H7 (cell line): ENCODE measurements at places on chromosomes 6 and 20.

DNA sequence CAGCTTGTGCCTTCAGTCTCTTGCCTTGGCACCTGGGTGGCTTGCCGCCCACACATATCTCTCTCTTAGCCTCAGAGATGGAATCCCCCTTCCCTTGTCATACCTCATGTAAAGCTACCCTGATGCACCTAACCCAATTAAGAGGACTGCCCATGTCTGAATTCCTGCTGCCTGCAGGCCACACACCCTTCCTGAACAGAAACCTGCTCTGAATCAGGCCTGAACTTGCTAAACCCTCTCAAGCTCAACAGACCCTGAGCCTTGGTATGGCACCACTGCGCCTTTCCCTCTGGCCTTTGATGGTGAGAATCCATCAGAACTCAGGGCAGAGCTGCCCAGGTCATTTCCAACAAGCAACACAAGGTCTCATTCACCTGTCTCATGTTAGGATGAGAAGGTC lies 5.2 kb downstream of the RAET1G start:
- DNase-seq: no peak

GRCh38 chr20:42063141-42063540 lies 445.0 kb upstream of the CHD6 start:
- no peak for DNase-seq

DNA sequence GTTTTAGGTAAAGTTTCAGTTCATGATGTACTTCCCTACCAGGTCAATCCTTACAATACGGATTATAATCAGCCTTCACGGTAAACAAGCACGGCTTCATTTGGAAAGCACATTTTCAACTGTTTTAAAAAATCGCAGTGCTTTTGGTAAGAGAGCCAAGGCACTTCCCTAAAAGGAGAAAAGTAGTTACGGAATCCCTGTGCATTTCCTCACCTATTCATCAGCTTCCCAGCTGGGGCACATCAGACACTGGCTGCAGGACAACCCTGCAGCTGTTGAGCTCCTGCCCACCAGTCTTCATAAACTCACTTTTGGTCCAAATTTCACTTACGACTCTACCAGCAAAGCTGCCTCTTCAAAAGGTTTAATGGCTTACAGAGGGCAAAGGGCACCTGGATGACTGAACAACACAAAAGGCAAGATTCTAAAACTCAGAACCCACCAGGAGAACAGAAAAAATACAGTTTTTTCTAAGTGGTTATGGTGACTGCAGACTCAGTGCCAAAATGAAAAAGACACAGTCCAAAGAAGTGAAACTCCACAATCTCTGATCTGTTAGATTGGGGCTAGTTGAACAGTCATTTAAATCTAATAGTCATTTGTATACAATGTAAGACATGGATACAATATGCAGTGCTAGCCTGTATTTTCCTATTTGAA lies 7.5 kb downstream of the SNX5 start:
- DNase-seq: no peak

DNA sequence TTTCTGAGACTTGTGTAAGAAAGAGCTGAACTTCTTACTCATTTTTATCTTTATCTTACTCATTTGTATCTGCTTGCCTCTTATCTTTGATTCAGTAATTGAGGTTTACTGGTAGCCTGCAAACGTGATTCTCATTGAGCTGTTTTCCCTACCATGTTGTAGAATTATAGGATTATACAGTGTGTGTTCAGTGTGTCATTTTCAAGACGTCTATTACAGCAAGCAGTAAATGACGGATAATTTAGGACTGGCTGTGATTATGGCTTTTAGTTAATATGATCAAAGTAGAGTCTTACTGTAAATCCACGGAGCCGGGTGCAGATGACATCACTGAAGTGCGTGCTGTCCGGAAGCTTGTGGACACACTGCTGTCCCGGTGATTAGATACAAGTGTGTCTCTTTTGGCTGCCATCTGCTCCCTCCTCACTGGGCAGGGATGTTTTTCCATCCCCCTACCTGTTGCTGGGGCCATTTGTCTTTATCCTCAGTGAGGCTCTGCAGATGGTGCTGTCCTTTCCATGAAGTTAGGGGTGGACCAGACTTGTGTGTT lies 6.0 kb downstream of the NELFCD start:
- no peak for DNase-seq

GRCh38 chr6:132887204-132887603 lies 72.8 kb downstream of the RPS12 start:
- DNase-seq: no peak

GRCh38 chr6:34511915-34512737 lies 44.0 kb downstream of the SPDEF start:
- DNase-seq: peak; percentile 45

DNA sequence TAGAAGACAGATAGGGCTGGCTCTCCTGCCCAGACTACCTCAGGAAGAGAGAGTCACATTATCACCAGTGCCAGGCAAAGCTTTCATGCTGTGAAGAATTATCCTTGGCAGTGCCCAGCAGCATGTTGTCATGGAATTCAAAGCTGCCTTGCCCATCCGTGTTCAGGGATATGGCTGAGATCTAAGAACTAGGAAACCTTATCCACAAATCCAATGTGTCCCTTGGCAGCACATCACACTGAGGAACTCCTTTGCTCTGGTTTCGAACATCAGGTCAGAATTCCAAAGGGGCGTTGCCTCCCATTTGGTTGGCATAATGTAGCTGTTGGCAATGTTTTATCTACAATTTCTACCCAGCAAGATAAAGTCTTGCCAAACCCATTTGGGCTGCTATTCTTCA lies 52.7 kb downstream of the ADGRF1 start:
- DNase-seq: no peak

- DNase-seq: no peak
These were observed 56.1 kb downstream of the GJA1 start for GRCh38 chr6:121491576-121491975.

DNA sequence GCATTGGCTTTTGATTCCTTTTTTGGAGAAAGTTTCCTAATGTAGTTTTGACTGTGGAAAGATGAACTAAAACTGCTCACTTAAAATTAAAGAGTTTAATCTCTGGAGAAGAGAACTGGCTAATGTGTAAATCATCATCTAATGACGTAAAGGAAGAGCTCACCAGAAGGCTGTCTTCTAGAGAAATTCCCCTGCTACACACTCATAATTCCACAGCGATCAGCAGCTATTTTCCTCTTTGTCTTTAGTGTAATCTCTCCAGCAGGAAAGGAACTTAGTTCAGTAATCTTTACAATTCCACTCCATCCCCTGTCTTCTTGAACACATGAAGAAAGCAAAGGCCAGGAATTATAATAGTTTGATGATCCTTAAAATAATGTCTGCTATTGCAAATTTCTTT lies 15.8 kb downstream of the SPTLC3 start:
- no peak for DNase-seq

DNA sequence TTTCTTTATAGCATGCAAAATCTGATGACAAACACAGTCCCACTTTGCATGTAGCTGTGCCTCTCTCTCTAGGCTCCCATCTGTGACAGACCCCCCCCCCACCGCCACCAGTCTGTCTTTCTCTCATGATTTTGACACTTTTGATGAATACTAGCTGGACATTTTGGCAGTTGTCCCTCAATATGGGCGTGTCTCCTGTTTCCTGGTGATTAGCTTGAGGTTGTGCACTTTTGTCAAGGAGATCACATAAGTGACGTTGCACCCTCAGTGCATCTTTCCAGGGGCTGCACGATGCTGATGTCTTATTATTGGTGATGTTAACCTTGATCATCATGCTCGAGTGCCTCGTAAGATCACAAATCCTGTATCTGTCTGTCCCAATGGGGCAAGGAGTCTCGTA lies 155.1 kb downstream of the EYA2 start:
- DNase-seq: no peak

DNA sequence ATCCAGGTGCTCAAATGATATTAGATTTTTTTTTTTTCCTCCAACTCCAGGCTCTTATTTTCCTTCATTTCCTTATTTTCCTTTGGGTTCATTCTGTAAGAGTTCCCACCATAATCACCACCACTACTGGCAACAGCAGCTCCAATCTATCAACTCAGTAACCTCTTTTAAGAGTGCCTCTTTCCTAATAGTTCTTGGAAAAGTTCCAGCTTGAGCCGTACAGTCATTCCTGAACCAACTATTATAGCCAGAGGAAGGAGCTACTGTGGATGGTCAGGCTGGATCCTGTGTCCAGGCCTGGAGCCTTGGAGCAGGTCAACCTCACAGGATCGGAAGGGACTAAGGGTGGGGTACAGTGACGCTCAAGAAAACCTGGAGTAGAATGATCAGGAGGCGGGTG lies 4.2 kb upstream of the ANGPT4 start:
- no peak for DNase-seq

- DNase-seq: no peak
These were observed 110.3 kb downstream of the BCAS1 start for GRCh38 chr20:53959911-53960578.

- DNase-seq: no peak
These were observed 33.1 kb upstream of the TNFRSF21 start for GRCh38 chr6:47342824-47343223.

- no peak for DNase-seq
These were observed 89.8 kb downstream of the MDN1 start for GRCh38 chr6:89729818-89730217.

GRCh38 chr20:61640131-61640870 lies 388.2 kb downstream of the CDH4 start:
- no peak for DNase-seq

- no peak for DNase-seq
These were observed 138.4 kb downstream of the SMAP1 start for GRCh38 chr6:70806086-70806485.
